ENCODE measurements at places on chromosomes 7 and 10. TPM values are rescaled to one million over a fixed set of nuclear protein-coding genes. Genes with fewer than 3 reads are reported as not detected.

Gene CTTNBP2
- total RNA-seq = 1.9 TPM

Gene ASZ1
- total RNA-seq = not detected

Gene ANKRD30A
- total RNA-seq = not detected

Gene CYP3A4
- total RNA-seq = not detected

Gene SEMA3E
- total RNA-seq = 0.06 TPM

Gene EN2
- not detected for total RNA-seq

Gene CADPS2
- 21.7 TPM for total RNA-seq

Gene GRID1
- not detected for total RNA-seq

Gene SUN3
- total RNA-seq = not detected

Gene CAMK2B
- 1.3 TPM for total RNA-seq

Gene SH2D4B
- total RNA-seq = not detected

Gene PNLIPRP3
- total RNA-seq = not detected

Gene CALU
- 1,477 TPM for total RNA-seq

Gene PLEKHS1
- not detected for total RNA-seq

Gene BTBD16
- total RNA-seq = 0.40 TPM

Gene DDC
- total RNA-seq = not detected

Gene PKD2L1
- not detected for total RNA-seq

Gene PTPRZ1
- total RNA-seq = not detected
